ENCODE measurements at places on chromosomes 6 and 20.
A peak's percentile ranks its signal among the peaks of the same experiment; 100 is the strongest.

DNA sequence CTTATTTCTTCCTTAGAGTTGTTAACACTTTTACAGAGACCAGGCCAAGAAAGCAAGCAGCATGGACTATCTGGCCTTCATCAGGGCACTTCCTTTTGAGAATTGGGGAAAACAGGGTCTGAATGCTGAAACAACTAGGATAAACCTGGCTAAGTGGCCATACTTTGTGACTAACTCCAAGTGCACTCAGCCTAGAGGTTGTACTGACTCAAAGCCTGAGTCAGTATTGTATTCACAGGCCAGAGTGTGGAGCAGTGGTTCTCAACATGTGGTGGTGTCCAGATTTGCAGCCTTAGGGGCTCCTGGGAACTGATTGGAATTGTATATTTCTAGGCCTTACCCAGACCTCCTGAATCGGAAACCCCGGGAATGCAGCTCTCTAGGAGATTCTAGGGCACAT, 20.1 kb downstream of the SEC23B start:
- no peak for DNase-seq

- no peak for DNase-seq
These were observed 5.4 kb upstream of the FAM210B start for GRCh38 chr20:56353356-56353755.

- DNase-seq = peak; percentile 25
These were observed 149.9 kb downstream of the RPS12 start for GRCh38 chr6:132964101-132964867.

DNA sequence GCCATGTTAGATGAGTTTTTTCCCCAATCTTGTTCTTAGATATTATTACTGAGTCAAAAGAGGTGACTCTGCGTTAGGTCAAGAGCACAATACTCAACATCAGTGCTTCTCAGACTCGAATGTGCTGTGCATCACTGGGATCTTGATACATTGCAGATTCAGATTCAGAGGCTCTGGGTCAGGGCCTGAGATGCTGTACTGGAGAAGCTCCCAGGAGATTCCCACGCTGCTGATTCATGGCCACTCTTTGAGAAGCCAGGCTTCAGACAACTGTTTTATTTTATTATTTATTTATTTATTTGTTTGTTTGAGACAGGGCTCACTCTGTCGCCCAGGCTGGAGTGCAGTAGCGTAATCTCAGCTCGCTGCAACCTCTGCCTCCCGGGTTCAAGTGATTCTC, 41.4 kb upstream of the ARID1B start:
- DNase-seq = no peak

DNA sequence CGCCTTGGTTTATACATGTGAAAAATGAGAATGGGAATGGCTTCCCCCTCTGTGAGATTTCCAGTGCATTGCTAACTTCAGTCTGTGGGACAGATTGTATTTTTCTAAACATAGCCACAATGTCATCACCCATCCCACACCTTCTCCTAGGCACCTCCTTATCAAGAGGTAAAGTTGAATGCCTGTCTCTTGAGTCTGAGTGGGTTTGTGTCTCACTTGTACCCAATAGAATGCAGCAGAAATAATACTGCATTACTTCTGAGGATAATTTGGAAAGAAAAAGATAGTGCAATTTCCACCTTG, 27.9 kb downstream of the RIN2 start:
- no peak for DNase-seq

DNA sequence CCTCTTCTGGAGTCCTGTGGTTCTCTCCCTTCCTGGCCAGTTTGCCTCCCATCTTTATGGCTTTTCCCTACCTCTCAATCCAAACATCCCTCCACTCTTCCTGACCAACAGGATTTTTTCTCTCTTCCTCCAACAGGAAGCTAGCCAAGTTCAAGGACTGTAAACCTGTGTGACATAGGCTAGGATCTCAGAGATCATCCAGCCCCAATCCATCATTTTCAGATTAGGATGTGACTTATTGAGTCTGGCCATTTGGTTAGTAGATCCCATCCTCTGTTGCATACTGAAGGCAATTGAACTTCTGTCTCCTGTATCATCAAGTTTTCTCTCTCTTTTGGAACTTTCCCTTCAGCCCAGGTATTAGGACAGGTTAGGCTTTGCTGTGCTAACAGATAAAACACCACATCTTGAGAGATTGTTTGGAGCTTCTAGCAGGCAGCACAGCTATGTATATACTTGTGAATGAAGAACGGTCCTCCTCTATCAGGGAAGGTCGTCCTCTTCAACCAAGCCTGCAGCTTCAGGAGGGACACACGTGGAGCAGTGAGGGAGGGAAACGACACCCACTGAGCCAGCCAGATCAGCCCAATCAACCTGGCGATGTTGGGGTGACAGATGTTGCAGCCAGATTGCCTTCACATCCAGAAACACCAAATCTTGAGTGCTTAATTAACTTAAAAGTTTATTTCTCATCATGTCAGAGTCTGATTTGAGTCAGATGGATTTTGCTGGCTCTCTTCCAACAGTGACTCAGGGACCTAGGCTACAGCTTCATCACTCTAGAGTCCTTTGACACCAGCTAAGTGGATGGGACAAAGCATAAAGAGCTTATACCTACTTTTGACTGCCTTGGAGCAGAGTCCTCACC, 106.8 kb downstream of the GJA10 start:
- DNase-seq = peak; percentile 23

DNA sequence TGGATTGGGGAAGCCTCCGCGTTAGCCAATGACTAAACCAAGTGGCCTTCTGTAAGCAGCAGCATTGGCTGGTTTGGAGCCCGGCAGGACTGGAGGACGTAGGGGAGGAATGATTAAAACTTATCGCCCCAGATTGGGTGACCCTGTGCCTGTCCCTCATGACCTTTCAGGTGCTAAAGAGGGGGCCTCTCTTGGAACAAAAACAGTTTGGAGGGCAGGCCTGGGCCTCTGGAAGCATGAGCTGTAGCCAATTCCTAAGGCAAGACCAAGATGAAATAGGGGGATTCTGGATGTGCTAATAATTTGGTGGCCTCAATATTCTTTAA, 1.4 kb downstream of the GMPR start:
- no peak for DNase-seq

GRCh38 chr6:41075651-41076626, 3.2 kb downstream of the NFYA start:
- DNase-seq = no peak

- no peak for DNase-seq
These were observed 2.4 kb downstream of the TCF21 start for GRCh38 chr6:133891149-133891926.

- DNase-seq = no peak
These were observed 49.4 kb upstream of the IRF4 start for GRCh38 chr6:341914-342831.

GRCh38 chr6:16059496-16059895, 69.4 kb upstream of the MYLIP start:
- peak; percentile 97 for DNase-seq

DNA sequence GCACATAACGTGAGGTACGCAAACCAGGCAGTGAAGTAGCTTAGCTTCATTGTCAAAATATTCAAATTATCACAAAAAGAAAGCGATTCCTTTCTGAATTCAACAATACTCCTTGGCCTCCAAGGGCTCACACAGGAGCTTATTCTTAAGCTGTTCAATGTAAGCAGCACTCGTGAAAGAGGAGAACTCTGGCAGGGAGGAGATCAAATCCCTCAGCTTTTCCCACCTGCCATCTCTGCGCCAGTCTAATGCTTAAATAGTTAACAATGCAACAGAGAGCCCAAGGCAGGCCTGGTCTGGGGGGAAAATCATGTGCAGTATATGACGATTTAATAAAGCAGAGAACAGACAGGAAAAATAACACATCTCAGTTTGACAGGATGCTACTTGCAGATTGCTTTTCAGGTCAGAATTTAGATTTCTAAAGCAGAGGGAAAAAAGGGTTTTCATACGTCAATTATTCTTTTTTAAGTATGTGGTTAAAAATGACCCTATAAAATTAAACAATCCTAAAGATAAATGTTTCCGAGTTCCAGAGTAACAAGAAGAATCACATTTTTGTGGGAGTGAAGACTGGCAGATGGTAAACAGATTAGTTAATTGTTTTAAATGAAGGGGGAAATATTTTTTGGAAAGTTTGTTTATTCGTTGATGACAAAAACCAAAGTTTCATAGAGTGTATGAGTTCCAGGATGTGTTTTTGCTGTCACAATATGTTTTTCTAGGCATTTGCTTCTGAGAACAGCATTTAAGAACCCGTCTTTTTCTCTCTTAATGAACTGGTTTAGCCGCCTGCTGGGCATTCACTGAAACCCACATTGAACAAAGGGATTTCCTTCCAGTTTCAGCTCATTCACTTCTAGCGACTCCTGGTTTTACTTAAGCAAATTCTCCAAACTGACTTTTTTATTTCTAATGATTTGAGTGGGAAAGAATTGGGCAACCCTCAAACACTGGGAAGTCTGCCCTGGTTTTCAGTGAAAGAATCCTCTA, 45.9 kb downstream of the PLAGL1 start:
- no peak for DNase-seq

GRCh38 chr6:25002326-25003091, 66.7 kb upstream of the RIPOR2 start:
- DNase-seq = no peak

DNA sequence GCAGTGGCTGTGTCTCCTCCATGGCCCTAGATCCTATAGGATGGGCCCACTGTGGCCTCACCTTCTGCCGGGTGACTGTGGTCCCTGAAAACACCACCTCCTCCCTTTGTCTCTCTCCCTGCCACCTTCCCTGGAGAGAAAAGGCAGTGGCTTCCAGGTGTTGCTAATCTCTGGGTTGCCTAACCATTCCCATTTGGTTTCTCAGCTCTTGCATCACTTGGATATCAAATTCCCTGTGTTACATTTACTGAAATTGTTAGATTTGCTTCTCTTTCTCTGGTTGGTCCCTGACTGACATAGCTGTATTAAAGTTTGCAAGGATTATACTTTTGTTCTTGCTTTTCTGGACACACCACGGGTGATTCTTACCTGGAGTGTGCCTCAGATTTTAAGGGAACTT, 9.3 kb upstream of the ZFP64 start:
- DNase-seq = peak; percentile 17

DNA sequence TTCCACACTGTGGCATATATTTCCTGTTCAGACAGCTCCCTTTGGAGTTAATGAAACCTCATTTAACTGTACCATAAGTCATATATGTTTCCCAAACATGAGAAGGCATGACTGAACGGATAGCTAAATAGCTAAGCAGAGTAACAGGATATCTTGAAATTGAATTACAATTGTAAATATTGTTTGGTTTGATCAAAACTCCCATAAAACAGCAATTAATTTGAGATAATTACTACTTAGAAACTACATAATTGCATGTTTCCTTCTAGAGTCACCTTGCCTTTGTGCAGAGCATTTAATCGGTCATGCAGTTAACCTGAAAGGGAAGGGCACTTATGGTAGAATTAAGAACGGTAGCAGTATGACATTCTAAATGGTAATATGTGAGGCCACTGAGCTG, 179.0 kb upstream of the MAP3K7 start:
- DNase-seq = no peak
